ENCODE measurements at places on chromosomes 2 and 18. TPM values are rescaled to one million over a fixed set of nuclear protein-coding genes. Genes with fewer than 3 reads are reported as not detected.

GRCh38 chr18:59876310-59876626, 23.5 kb upstream of the PMAIP1 start:
- no peak overlapping the region for H3K4me3 ChIP-seq
- DNase-seq, result no peak
- no peaks in the 10 kb centered on the region for H3K4me1 ChIP-seq
- H3K27ac ChIP-seq, result no peak overlapping the region
- H3K27me3 ChIP-seq, result no peaks in the 10 kb centered on the region

Gene SPATA3
- total RNA-seq, result not detected

DNA sequence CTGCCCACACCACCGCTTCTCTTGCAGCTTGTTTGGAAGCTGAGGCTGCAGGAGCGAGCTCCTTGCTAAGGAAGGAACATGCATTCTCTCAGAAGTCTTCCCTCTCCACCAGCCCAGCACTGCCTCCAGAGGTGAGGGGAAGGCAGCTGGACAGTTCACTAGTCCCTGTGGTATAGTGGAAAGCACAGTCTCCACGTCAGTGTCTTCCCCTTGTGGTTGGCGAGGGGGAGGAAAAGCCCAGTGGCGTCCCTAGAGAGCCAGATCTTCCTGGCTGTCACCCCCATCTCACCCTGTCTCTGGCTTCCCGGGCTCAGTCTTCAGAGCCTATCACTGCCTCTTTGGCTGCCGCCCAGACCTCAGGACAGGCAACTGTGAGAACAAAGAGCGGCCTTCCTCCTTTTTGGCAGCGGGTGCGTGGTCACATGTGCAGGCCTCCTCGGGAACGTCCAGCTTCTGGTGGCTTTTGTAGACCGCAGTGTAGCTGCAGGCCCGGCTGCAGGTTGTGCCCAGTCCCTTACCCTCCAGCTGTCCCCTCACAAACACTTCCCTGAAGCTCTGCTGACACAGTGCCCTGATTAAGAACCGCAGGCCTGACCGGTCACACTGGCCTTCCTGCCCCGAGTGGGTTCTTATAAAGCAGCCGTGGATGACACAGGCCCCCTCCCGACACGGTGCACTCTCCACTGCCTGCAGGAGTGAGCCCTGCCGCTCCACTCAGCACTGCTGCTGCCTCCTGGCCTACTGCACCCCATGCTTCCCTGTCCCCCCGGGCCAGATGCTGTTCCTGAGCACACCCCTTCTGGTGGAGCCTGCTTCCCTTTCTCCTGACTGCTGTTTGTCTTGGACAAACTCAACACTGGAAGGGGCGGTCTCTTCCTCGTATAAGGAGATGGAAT, 90.9 kb downstream of the RNF144A start:
- no peaks in the 10 kb centered on the region for H3K36me3 ChIP-seq
- H3K27ac ChIP-seq, result no peak overlapping the region
- peaks cover 5% of the 10 kb centered on the region for H3K4me1 ChIP-seq

DNA sequence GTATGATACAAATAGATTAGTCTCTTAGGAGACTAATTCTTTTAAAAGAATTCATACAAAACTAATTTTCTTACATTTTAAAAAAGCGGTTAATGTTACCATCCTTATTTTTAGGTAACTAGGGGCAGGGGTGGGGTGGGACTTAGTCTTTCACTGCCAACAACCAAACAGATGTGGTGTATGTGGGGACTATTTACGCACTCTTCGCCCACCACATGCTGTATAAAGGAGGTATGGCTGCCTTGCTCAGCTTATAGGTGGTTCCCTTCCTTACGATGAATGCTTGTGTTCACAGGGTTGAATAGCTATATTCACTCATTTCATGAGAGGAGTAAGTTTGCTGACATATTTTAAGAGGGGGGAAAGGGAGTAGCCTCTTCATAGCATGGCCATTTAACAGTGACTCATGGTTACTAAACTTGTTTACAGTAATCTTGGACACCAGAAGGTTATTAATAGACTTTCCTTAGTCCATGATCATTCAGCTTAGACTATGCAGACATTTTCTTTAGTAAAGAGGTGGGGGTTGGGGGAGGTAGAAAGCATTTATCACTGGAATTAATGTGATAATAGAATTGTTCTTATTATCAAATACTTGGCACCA, 61.8 kb downstream of the CAB39 start:
- H3K36me3 ChIP-seq, result no peaks in the 10 kb centered on the region
- no peak for DNase-seq
- no peak overlapping the region for H3K4me3 ChIP-seq
- H3K27me3 ChIP-seq, result no peaks in the 10 kb centered on the region
- H3K27ac ChIP-seq, result no peak overlapping the region
- no peaks in the 10 kb centered on the region for H3K4me1 ChIP-seq

DNA sequence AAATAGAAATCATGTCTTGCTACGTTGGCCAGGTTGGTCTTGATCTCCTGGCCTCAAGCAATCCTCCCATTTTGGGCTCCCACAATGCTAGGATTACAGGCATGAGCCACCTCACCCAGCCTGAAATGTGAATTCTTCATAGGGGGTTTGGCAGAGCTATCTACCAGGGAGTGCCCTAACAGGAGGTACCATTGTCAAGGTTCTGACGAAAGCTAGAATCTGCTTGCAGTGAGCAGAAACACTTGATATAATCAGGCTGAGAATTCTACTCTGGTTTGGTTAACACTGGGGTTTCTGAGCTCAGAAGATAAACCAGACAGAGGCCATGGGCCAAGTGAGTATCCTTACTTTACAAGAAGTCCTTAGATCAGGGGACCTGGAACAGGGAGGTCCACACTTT, 7.2 kb upstream of the LAMA3 start:
- peaks cover 3% of the 10 kb centered on the region for H3K27me3 ChIP-seq
- no peak for DNase-seq
- no peak overlapping the region for H3K27ac ChIP-seq

Gene C18orf54
- total RNA-seq, result 4.9 TPM

Gene C2orf81
- 0.23 TPM for total RNA-seq

DNA sequence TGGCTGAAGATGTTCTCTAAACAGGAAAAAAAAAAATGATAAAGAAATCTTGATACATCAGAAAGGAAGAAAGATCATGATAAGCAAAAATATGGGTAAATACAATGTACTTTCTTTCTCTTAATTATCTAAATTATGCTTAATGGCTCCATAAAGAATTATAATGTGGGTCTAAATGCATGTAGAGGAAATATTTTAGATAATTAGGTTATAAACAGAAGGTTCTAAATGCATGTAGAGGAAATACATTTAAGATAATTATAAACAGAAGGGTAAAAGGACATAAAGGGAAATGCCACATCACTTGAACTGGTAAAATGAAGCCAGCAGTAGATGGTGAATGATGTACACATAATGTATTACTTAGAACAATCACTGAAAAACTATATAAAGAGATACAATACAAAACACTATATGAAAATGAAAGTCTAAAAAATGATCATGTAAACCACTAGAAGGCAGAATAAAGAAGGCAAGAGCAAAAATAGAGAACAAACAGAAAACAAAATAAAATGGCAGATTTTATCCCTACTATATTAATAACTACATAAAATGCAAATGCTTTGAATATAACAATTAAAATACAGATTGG, 308.4 kb upstream of the CDH2 start:
- no peaks in the 10 kb centered on the region for H3K36me3 ChIP-seq
- no peaks in the 10 kb centered on the region for H3K4me1 ChIP-seq
- H3K27ac ChIP-seq, result no peak overlapping the region
- H3K4me3 ChIP-seq, result no peak overlapping the region

- H3K27ac ChIP-seq, result no peak overlapping the region
- peaks cover 13% of the 10 kb centered on the region for H3K4me1 ChIP-seq
- no peaks in the 10 kb centered on the region for H3K36me3 ChIP-seq
Measured at GRCh38 chr18:24395049-24395795, 2.4 kb downstream of the OSBPL1A start.

Gene OSR1
- total RNA-seq, result 0.17 TPM
